ENCODE measurements at places on chromosomes 6 and 20.

DNA sequence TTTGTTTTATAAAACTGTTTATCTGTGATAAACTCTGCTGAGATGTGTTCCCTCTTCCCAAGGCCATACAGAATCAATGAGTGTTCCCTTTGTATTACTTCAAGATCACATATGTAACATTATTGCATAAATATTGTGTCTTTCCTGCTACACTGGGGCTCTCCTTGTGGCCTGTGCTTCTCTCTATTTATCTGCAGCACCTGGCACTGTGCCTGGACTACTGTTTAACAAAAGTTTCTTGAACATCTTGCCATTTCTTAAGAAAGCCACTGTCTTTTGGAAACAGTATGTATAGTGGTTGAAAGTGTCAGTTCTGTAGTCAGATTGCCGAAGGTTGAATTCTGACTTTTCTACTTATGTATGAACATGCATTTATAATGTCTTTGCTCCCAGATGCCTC lies 169.0 kb upstream of the SCGN start:
- no peak for DNase-seq

- DNase-seq: no peak
Observed at GRCh38 chr6:165272585-165272984, 36.8 kb downstream of the C6orf118 start.

- DNase-seq: no peak
Observed at GRCh38 chr6:131013495-131013894, 49.5 kb downstream of the EPB41L2 start.

DNA sequence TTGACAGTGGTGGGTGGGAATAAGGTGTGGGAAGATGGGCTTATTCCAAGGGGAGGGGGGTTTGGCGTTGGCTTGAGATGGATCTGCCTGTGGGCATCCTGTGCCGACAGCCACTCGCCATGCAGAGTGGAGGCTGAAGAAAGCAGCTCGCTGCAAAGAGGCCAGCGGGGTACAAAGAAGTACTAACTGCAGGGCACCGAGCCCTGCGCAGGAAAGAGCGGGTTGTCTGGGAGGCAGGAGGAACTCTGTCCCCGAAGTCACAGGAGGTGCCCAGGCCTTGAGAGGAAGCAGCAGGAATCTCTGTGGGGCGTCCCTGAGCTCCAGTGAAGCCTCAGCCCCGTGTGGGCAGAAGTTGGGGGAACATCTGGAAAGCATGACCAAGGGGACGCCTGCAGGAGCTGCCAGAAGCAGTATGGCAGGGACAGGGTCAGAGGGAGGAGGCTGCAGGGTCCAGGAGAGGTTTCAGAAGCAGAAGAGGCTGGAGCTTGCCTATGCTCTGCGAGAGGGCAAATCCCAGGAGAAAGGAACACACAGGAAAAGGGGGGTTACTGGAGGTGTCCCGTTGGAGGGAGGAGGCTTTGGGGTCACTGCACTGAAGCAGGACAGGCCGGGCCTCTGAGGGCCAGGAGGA lies 77.2 kb downstream of the THBS2 start:
- DNase-seq: no peak

DNA sequence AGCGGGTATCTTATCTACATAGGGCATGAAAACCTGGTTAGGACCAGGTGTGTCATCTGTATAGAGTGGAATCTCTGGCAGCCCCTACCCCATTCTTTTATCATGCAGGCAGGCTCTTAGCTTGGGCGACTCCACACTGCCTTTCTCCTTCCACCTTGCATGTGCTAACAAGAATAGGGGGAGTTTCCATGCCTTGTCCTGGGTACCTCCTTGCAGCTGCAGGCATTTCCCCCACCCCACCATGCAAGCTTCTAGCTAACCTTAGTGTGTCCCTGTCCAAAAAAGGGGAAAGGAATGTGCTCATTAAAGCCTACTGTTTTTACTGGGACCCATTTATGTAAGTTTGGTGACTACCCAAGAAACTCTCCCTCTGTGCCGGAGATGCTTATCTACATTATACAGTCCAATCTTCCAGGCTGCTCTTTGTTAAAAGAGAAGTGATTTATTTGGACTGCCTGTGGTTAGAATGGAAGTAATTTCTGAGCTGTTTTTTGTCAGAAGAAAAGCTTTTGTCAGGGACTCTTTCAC lies 10.5 kb upstream of the CEP43 start:
- DNase-seq: no peak

GRCh38 chr6:109290143-109290931 lies 91.9 kb downstream of the CD164 start:
- no peak for DNase-seq

GRCh38 chr6:33700391-33701050 lies 11.0 kb downstream of the UQCC2 start:
- DNase-seq: peak; percentile 46

DNA sequence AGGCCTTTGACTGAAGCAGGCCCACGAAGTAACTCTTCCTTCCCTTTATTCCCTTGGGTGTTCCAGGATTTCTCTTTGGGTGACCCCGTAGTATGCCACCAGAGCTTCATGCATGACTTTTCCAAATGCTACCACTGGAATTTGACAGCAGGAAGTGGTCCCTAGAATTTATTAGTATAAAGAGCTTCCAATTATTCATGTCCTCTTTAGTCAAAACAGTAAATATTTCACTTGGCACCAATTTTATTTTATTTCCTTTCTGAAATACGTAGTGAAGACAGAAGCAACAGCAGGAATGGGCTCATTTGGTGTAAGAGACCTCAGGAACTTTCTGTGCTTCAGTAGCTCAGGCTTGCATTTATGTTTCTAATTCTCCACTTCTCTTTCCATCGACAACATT lies 151.3 kb downstream of the LCA5 start:
- DNase-seq: no peak

DNA sequence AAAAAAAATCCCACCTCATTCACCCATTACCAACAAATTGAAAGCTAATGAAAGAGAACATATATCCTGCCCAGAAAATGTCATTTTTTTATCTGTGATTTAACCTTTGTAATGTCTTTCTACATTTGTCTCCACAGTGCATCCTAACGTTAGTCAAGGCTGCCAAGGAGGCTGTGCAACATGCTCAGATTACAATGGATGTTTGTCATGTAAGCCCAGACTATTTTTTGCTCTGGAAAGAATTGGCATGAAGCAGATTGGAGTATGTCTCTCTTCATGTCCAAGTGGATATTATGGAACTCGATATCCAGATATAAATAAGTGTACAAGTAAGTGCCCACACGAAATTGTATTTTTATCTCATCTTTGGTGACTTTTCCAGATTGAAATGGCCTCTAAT lies 30.0 kb downstream of the RSPO3 start:
- no peak for DNase-seq

GRCh38 chr6:100235631-100236030 lies 229.1 kb downstream of the SIM1 start:
- no peak for DNase-seq

GRCh38 chr20:4117867-4118266 lies 102.5 kb upstream of the RNF24 start:
- DNase-seq: no peak

GRCh38 chr6:167100241-167100674 lies 22.6 kb upstream of the CCR6 start:
- DNase-seq: no peak

DNA sequence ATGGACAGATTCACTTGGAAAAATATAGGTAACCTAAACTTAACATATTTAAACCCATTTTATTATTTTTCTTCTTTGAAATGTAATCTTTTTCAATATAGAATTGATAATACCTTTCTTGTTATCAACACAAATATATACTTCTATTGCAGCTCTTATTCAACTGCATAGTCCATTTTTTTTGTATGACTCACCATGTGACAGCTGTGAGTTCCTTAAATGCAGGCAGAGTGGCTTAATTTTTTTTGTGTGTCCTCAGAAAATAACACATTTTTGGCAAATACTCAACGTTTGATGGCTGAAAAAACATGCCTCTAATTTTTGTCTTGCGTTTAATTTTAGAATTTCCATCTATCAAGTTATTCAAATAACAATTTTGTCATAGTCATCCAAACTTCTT lies 454.8 kb downstream of the PHF3 start:
- DNase-seq: no peak

GRCh38 chr6:23823421-23823820 lies 302.6 kb upstream of the NRSN1 start:
- no peak for DNase-seq

- no peak for DNase-seq
Observed at GRCh38 chr6:120648713-120649112, 685.6 kb downstream of the TBC1D32 start.

DNA sequence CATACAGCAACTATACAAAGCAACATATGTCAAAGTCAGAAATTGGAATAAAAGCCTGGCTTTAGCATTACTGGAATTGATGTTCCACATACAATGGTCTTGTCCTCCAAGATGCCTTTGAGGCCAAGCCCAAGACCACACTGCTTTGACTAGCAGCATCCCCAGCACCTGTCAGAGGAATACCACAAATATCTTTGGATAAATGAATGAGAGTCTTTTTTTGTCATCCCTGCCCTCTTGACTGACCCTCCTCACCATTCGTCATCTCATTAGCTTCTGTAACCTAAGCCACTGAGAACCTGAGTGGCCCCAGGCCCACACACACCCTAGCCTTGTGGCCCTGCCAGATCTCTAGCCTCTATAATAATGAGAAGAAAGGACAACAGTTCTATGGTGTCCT lies 48.5 kb downstream of the TNFRSF21 start:
- no peak for DNase-seq
